ENCODE measurements at places on chromosomes 16 and 17.

- DNase-seq, result no peak
These were observed 31.5 kb downstream of the WSCD1 start for GRCh38 chr17:6101706-6102105.

- no peak for DNase-seq
These were observed 10.6 kb upstream of the SSTR5 start for GRCh38 chr16:1061769-1062505.

DNA sequence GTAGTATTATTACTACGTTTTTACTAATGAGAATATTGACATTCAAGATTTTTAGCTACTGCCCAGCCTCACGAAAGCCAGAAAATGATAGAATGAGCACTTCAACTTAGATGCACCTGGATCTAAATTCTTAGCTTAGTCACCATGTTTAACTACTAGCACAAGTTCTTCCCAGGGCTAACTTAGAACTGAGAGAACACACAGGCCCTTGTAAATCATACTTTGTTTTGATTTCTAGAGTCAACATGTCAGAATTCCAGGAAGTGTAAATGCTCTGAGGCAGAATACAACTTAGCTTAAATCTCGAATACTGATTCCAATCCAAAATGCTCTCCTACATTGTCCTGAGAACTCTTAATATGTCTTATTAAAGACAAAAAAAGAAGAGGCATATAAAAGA, 6.8 kb upstream of the ACSM1 start:
- no peak for DNase-seq

GRCh38 chr16:3175157-3176093, 12.6 kb upstream of the OR1F1 start:
- DNase-seq, result no peak

GRCh38 chr17:33121756-33122155, 130.1 kb downstream of the SPACA3 start:
- DNase-seq, result no peak

- DNase-seq, result no peak
These were observed 975 bp downstream of the CHD9 start for GRCh38 chr16:53055541-53056391.

GRCh38 chr17:7538891-7539545, 9.8 kb upstream of the TNFSF12 start:
- DNase-seq, result no peak

DNA sequence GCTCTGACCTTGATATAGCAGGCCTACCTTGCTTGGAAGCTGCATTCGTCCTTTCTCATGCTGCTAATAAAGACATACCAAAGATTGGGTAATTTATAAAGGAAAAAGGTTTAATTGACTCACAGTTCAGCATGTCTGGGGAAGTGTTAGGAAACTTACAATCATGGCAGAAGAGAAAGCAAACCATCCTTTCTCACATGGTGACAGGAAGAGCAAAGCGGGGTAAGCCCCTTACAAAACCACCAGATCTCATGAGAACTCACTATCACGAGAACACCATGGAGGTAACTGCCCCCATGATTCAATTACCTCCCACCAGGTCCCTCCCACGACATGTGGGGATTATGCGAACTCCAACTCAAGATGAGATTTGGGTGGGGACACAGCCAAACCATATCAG, 6.0 kb upstream of the MAPT start:
- no peak for DNase-seq

DNA sequence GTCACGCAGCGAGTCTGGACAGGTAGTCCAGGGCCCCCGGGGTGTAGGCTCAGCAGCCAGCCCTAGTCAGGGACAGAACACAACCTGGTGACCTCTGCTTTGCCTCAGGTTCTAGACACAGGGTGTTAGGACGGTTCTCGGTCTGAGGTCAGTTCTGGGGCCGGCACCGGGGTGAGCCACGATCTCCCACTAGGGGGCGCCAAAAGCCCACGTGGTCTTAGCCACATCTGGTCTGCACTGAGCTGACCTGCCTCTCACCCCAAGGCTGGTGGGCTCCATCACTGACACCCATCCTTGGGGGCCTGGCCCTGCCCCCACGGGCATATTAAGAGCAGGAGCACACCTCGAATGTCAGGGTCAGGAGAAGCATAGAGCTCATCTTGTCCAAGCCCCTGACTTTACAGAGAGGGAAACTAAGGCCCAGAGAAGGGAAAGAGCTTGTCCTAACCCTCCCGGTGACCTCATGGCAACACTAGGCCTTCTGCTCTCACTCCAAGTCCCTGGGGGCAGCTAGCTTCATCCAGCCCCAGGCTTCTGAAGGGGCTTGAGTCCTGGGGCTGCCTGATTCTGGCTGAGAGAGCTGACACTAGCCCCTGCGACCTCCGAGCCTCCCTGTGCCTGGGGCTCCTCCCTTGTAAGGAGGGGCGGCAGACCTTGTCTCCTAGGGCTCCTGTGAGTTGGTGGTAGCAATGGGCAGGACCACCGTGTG, 9.0 kb downstream of the SLC5A10 start:
- peak; percentile 81 for DNase-seq

DNA sequence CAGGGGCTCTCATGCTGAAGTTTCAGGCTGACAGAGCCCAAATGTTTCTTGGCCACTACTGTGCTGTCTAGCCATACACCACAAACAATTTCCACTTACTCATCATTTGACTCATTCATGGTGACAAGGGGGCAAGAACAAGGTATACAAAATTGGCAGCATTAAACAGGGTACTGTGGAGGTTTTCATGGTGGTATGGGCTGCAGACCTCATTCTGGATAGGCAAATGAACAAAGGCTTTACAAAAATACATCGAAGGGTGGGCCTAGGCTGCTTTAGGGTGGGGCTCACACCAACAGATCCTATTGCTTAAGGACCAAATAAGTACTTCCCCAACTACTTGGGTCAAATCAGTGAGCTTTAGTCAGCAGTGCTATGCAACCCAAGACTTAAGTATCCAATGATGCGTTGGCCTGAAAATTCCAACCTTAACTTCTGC, 53.0 kb downstream of the N4BP1 start:
- no peak for DNase-seq

- DNase-seq, result no peak
These were observed 33.7 kb downstream of the WDR59 start for GRCh38 chr16:74951206-74951605.

- no peak for DNase-seq
These were observed 808 bp upstream of the RGS11 start for GRCh38 chr16:276426-277077.

GRCh38 chr17:48597778-48598631, 4.4 kb upstream of the HOXB5 start:
- DNase-seq, result no peak

GRCh38 chr17:70290770-70291169, 121.4 kb downstream of the KCNJ2 start:
- DNase-seq, result no peak

GRCh38 chr16:58020628-58021521, 4.7 kb upstream of the MMP15 start:
- peak; percentile 59 for DNase-seq

DNA sequence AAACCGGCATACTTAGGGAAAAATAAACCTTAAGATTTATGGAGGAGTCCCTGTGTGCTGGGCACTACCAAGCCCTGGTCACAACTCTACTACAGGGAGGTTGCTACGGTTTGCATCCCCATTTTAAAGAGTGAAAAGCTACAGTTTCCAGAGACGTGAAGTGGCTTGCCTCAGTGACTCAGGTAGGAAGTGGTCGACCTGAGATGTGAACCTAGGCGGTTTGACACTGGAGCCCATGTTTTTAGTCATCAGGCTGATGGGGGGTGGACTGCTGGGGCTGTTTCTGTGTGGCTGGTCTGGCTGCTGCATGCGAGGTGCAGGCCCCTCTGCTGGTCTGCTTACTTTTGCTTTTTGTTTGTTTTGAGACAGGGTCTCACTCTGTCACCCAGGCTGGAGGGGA, 6.6 kb downstream of the COX6A2 start:
- DNase-seq, result no peak

DNA sequence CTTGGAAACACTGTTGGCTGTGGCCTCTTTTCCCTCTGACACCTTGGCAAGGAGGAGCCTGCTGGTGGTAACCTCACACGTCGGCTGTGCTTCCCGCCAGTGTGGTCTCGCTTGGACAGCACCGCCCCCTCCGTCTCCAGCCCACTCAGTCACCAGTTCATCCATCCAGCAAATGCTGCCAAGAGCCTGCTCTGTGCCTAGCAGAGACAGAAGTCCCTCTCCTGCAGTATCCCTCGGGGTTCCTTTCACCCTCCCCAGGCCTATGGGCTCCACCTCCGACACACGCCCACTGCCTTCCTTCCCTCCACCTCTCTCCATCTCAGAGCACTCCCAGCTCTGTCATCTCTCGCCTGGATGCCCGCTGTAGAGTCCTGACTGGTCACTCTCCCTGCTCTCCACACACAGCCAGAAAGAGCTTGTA, 12.3 kb downstream of the CACNG4 start:
- DNase-seq, result peak; percentile 21

DNA sequence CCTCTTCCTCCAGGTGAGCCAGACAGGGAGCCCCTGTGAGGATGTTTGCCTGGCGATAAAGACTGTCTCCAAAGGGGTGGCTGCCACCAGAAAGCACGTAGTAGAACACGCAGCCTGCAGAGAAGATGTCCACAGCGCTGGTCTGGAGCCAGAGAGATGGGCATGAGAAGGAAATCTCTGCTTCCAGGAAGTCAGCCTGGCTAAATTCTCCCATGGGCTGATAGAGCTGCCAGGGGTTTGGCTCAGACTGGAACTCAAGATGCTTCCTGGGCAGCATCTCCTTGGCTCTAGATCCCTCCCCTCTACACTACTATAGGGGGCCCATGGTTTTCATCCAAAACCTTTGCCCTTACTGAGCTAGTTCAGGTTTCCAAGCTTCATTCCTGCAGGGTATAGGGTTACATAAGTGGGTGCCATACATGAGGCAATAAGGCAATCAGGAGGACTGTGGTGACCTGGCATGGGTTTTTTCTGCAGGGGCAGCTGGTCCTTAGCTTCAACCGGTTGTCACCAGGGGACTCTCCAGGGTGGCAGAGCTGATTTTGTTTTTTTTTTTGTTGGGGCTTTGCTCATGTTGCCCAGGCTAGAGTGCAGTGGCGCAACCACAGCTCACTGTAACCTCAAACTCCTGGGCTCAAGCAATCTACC, 13.6 kb downstream of the PLK1 start:
- no peak for DNase-seq

DNA sequence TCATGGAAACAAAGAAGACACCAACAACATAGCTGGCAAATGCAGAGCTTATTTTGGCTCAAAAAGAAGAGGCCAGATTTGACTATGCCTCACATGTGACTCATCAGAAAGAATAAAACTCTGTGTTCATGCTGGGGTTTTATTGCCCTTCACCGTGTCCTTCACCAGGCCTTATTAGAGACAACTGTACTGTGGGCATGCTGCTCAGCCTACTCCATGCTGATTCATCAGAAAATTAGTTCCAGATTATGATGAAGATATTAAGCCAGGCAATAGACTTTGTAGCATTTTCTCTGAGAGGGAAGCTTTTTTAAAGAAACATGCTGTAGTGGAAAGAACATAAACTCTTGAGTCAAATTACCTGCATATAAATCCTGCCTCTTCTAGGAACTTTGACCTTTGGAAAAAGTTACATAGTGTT, 89.8 kb downstream of the CYB561 start:
- DNase-seq, result no peak

- peak; percentile 62 for DNase-seq
These were observed 203.4 kb downstream of the CCDC182 start for GRCh38 chr17:57541472-57542394.

- DNase-seq, result no peak
These were observed 16.1 kb downstream of the SLC6A2 start for GRCh38 chr16:55671974-55672280.

GRCh38 chr16:21218153-21218552, 6.8 kb upstream of the ZP2 start:
- no peak for DNase-seq

- no peak for DNase-seq
These were observed 14.2 kb upstream of the CCL1 start for GRCh38 chr17:34377078-34377823.

GRCh38 chr16:86002178-86002900, 103.4 kb downstream of the IRF8 start:
- DNase-seq, result no peak

- no peak for DNase-seq
These were observed 15.0 kb upstream of the CBX8 start for GRCh38 chr17:79811868-79812352.

- no peak for DNase-seq
These were observed 24.3 kb downstream of the LITAF start for GRCh38 chr16:11562411-11562810.

GRCh38 chr16:12819126-12820117, 15.7 kb upstream of the CPPED1 start:
- DNase-seq, result peak; percentile 59

GRCh38 chr16:30910427-30911029, 12.8 kb upstream of the FBXL19 start:
- DNase-seq, result no peak

DNA sequence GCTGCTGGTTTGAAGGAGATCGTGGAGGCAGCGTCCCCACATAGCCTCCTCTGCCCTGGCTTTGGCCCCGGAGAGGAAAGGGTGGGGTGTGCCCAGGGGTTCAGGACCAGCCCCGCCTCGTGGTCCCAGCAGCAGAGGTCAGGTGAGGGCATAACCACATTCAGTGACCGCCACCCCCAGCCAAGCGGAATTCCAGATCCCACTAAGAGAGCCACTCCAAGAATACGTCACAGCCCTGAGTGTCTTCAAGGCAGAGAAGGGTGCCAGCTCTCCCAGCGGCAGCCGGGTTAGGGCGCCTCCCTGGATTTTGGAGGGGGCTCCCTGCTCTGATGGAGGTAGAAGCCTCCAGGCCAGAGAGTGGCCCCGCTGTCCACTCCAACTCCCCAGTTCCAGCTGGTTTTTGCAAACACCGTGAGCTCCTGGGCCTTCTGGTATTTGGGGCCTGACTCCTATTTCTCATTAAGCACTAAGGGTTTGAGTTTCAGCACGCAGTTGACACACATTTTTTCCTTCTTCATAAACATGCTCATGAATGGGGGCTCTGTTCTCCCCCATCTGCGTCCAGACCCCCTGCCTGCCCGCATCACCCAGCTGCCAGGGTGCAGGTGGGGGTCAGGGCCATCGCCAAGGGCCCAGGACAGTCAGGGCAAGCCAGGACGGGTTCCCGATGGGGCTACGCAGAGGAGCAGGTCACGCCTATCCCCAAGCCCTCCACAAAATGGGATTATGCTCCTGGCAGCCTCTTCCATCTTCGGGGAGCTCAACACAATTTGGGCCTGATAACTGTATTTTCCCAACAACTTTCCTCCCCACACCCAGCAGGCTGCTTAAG, 98.4 kb upstream of the PLCG2 start:
- no peak for DNase-seq

- DNase-seq, result no peak
These were observed 49.4 kb upstream of the GAS7 start for GRCh38 chr17:10247810-10248209.

GRCh38 chr17:36486204-36487194, at the start of gene ZNHIT3:
Gene ZNHIT3 (plus strand): TSS chr17:36486681. CDS start chr17:36486700, 19 bp downstream.
- peak; percentile 91 for DNase-seq
